ENCODE measurements at places on chromosomes 7 and 10. TPM values are rescaled to one million over a fixed set of nuclear protein-coding genes. Genes with fewer than 3 reads are reported as not detected.
A peak's percentile ranks its signal among the peaks of the same experiment; 100 is the strongest.

GRCh38 chr10:43076311-43076875 is 476 bp upstream of the RET start:
- DNase-seq: peak; percentile 68
- H3K4me3 ChIP-seq: peak overlapping the region; percentile 78
- H3K36me3 ChIP-seq: no peaks in the 10 kb centered on the region
- peaks cover 53% of the 10 kb centered on the region for H3K27me3 ChIP-seq

DNA sequence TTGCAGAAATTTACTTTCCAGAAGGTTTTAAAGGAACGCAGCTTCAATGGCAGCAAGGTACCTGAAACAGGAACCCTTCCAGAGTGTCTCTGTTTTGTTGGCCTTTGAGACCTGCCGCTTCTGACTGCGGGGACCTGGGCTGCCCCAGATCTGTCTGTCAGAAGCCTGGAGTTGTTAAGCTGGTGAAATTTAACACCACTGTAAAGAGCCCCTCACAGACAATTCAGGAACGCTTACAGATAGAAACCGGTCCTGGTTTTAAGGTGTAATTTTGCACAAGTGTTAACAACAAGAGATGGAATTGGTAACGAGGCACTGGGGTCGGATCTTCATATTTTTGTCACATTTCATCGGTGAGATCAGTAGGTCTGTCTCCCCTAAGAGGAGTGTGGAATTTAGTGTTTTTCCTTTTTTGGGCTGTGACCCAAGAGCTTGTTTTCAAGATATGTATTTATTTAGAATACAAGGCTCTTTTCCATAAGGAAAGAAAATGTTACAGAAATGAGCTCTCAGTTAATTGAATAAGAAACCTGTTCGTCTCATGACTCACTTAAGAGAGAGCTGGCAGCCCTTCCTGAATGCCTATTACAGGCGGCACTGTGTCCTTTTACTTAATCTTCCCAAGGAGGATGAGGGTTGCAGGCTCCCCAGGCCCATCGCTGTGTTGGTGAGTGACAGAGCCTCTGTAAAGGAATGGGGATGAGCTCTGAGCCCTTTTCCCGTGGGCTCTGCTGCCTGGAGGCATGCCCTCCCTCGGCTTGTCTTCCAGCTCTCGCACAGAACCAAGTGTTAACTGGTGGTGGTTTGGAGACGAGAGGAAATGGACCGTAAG is 168.7 kb downstream of the CUX1 start:
- H3K27ac ChIP-seq: peak overlapping the region; percentile 54
- DNase-seq: peak; percentile 71
- H3K27me3 ChIP-seq: no peaks in the 10 kb centered on the region
- H3K36me3 ChIP-seq: no peaks in the 10 kb centered on the region

DNA sequence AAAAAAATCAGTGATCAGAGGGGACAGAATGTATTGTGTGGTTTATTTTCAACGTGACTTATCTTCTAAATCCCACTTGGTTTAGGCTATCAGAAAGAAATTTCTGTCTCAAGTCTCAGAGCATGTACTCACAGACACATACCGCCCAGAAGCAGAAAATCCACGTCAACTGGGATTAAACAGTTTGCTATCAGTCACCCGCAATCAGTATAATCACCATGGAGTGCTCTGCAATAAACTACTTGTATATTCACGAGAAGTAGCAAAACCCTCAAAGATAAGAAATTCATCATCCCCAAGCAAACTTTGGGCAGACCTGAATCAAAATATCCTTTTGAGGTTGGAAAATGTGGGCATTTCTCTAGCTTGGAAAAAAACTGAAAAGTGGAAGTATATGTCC is 259.1 kb downstream of the FGFR2 start:
- peaks cover 56% of the 10 kb centered on the region for H3K4me1 ChIP-seq
- H3K27ac ChIP-seq: no peak overlapping the region
- no peak overlapping the region for H3K4me3 ChIP-seq
- H3K27me3 ChIP-seq: peaks cover 21% of the 10 kb centered on the region

GRCh38 chr7:27459021-27459730 is 203.5 kb downstream of the HIBADH start:
- no peaks in the 10 kb centered on the region for H3K4me1 ChIP-seq
- DNase-seq: no peak
- no peaks in the 10 kb centered on the region for H3K36me3 ChIP-seq
- H3K27ac ChIP-seq: no peak overlapping the region
- no peaks in the 10 kb centered on the region for H3K27me3 ChIP-seq

GRCh38 chr7:116630932-116631671 is 40.9 kb upstream of the MET start:
- no peak overlapping the region for H3K4me3 ChIP-seq
- no peaks in the 10 kb centered on the region for H3K4me1 ChIP-seq
- H3K36me3 ChIP-seq: no peaks in the 10 kb centered on the region
- no peak overlapping the region for H3K27ac ChIP-seq

- DNase-seq: no peak
- H3K27me3 ChIP-seq: no peaks in the 10 kb centered on the region
- no peak overlapping the region for H3K27ac ChIP-seq
- H3K4me1 ChIP-seq: peaks cover 4% of the 10 kb centered on the region
Measured at GRCh38 chr7:77679608-77680007, 16.7 kb upstream of the RSBN1L start.

- H3K4me1 ChIP-seq: no peaks in the 10 kb centered on the region
- H3K27me3 ChIP-seq: no peaks in the 10 kb centered on the region
- DNase-seq: no peak
- no peaks in the 10 kb centered on the region for H3K36me3 ChIP-seq
- H3K4me3 ChIP-seq: no peak overlapping the region
- no peak overlapping the region for H3K27ac ChIP-seq
Measured at GRCh38 chr7:644381-645305, 81.9 kb upstream of the DNAAF5 start.

DNA sequence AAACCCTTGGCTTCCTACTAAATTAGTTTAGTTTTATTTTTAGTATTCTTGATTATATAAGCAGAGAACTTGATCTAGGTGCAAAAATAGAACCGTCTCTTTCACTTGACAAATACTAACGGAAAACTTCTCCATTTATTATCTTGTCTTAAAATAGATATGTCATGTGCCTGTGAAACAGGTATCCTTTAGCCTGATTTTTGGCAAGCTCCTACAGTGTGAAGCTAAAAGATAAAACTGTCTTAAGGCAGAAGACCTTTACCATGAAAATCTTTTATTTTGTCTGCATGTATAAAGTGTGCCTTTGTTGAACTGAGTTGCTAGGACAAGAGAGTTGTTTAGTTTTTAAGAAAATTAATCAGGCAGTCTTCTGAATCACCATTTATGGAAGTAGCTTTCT is 90.6 kb downstream of the CYP51A1 start:
- no peak overlapping the region for H3K4me3 ChIP-seq
- peaks cover 29% of the 10 kb centered on the region for H3K36me3 ChIP-seq
- no peaks in the 10 kb centered on the region for H3K27me3 ChIP-seq
- H3K27ac ChIP-seq: no peak overlapping the region
- no peak for DNase-seq

The NEBL gene
- 52.8 TPM for total RNA-seq

The PHKG1 gene
- not detected for total RNA-seq

Data from neural progenitor cell (in vitro differentiated cells).